ENCODE measurements at places on chromosomes 5 and 9. TPM values are rescaled to one million over a fixed set of nuclear protein-coding genes. Genes with fewer than 3 reads are reported as not detected.

Gene ARHGEF39
- total RNA-seq = not detected

Gene PRKAA1
- total RNA-seq = 78.4 TPM

Gene FBXW11
- 67.7 TPM for total RNA-seq

Gene OR1J2
- total RNA-seq = not detected

Gene CARD9
- 4.0 TPM for total RNA-seq

Gene NLN
- total RNA-seq = 24.8 TPM

Gene POLE3
- total RNA-seq = 20.6 TPM

Gene FAM153A
- total RNA-seq = 3.0 TPM

Gene NIPAL4
- total RNA-seq = 0.36 TPM

Gene PCDHGA6
- total RNA-seq = 10.3 TPM

Gene CYLC2
- total RNA-seq = not detected

Gene SHLD3
- total RNA-seq = 3.1 TPM

Gene FAM219A
- 29.8 TPM for total RNA-seq

Gene LHX3
- not detected for total RNA-seq

Gene PCDHA9
- total RNA-seq = 0.45 TPM

Gene STX17
- 42.1 TPM for total RNA-seq

Gene SLC1A1
- total RNA-seq = 4.7 TPM

Gene PRLR
- total RNA-seq = 1.9 TPM

Gene NFIB
- 137 TPM for total RNA-seq

Gene SLC4A9
- total RNA-seq = 0.18 TPM

All from sciatic nerve (tissue), 2 donors.